ENCODE measurements at places on chromosomes 7 and 10.

DNA sequence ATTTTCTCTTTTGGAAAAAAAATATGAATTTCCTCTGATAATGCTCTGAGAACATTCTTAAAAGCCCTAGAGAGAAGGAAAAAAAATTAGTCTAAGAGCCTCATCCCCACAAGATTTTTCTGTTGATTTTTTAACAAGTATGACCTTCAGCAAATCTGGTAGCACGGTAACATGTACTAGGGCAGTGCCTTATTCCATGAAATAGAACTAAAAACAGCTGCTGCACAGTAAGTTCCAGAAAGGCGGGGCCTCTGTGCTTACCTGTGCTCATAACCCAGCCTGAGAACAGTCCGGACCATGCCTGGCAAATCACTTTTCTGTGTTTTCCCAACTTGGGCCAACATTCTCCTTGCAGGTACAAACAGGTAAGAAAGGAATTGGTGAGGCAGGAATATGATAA lies 519.1 kb upstream of the AKR1E2 start:
- DNase-seq: no peak

DNA sequence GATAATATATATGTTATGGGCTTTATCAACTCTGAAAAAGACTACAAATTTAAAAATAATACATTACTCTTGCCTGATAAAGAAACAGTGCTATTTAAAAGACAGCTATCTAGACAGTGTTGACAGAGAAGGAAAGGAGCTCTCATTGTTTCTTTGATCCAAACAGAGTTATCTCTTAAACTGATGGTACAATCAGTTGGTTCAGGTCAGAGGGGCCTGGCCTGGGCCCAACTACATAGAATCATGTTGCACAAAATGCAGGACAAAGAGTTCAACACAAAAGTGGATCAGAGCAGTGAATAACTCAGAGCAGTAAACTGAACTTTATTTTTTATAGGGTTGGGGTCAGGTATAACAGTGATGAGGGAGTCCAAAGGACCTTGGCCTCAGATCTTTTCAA lies 33.8 kb upstream of the SEMA3D start:
- no peak for DNase-seq

DNA sequence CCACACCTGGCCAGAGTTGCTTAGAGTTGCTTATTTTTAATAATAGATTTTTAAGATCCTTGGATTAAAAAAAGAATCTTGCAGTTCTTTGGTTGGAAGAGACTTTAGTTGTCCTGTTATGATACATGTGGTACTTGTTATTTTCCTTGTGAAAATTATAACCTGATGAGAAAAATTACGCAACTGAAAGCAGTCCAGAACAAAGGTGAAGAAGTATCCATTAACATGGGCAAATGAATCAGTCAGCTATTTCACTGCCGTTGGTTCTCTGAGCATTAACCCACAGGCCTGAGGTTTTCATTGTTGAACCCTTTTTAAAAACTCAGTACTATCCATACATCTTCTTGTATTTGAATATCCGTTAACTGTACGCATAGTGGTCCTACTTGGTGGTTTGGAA lies 68.2 kb downstream of the GALNT11 start:
- no peak for DNase-seq

GRCh38 chr10:87659571-87660483 lies at the start of gene PAPSS2:
Gene PAPSS2 (plus strand): TSS chr10:87659878. CDS start chr10:87659982, 104 bp downstream.
- peak; percentile 6 for DNase-seq

GRCh38 chr10:116669832-116670644 lies 49.3 kb downstream of the PNLIPRP2 start:
- DNase-seq: no peak

- no peak for DNase-seq
Measured at GRCh38 chr10:43177595-43177994, 39.4 kb downstream of the CSGALNACT2 start.

GRCh38 chr7:115009736-115010440 lies 88.0 kb downstream of the MDFIC start:
- no peak for DNase-seq

GRCh38 chr7:15326044-15326644 lies 235.7 kb downstream of the AGMO start:
- DNase-seq: no peak

DNA sequence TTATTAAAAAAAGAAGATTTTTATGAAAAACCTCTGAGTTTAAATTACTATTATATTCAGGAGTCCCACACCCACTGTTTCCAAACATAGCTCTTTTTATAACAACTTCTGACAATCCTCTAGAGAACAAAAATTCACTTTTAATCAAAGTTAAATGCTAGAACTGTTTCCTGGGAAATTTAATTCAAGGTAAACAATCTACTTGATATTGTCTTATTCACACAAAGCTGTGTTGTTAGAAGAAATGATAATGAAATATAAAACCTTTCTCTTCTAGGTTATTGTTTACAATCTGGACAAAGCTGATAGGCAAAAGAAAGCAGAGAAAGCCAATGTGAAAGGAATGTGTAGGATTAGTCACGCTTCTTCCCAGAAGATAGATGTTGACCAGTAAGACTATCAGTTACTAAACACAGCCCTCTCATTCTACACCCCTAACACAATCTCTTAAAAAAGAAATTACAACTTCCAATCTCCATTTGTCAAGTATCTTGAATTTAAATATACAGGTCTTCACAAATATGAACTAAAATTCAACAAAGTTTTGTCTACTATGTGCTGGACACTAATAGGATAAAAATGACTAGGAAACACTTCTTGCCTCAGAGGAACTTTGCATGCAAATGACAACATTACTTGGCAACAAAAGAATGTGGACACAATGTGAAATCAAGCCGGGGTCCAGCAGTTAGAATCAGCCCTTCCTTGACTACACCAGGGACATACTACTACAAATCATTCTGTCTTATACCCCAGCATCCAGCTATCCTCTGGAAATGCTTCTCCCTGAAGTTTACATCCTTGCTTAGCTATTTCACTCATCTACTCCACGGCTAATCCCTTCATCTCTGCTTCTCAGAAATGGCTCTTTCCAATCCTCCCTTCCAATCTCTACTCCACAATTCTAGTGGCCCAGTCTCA lies 123.7 kb downstream of the IMMP2L start:
- DNase-seq: no peak

DNA sequence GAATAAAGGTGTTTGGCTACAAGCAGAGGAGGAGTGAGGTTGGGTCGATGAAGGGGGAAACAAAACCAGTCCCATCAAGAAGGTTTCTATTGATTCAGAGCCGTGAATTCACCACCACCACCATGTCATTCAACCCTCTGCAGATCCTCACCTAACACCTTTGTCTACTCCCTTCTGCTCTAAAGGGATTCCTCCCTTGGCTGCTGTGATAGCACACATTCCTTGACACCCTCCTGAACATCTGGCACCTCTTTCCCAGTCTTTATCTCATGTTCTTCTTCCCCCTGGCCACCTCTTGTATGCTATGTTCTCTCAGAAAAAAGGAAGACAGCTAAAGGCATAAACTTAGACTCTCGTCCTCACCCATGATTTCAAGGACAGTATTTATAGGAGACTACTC lies 318.0 kb downstream of the GPAM start:
- DNase-seq: no peak

DNA sequence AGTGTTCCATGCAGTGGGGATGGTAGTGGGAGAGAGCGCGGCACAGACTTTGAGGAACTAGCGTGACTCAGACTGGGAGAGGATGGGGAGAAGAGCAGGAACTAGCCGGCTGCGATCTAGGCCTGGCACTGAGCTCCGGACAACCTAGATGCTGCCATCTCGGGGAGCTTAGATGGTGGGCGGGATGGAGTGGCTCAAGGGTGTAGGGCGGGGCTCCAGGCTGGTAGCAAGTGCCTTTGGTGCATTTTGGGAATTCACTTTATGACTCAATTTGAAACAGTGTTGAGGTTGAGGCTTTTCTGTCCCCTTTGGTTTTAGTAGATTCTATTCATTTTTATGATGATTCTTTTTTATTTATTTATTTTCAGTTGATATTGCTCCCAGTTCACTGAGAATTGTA lies 185.3 kb upstream of the GPR26 start:
- no peak for DNase-seq

- DNase-seq: no peak
Measured at GRCh38 chr7:156437021-156437614, 203.5 kb upstream of the RNF32 start.

DNA sequence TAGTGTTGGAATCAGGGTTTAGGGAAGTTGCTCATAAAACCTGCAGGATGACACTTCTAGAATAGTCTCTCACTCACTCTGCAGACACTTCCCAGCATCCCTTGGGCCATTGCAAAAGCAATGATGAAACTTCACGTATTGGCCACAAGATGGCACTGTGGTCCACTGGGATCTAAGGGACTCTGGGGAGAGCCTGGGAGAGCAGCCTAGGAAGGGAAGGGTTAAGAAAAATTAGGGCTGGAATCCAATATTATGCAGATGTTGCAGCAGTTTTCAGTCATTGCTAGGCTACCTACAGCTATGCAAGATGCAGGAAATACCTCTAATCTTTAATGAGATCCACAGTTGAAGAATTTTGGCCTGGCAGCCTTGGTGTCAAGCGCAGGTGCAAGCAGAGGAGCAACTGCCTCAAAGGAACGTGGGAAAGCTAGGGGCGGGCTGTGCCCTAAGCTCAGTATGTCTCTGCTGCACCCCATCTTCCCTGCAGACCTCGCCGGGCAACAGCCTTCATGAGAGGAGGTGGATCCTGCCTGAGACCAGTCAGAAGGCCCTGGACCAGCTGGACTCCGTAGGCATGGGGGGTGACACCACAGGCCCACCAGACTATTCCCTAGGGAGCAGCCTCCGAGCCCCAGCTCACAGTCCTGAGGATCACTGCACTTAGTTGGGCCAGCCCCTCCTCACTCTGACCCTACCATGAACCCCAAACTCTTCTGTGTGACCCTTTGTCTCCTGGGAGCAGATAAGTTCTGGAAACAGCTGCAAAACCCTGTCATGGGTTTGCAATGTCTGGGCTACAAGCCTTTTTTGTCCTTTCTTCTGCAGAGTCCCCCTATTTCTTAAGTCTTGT lies 127.9 kb upstream of the PRSS58 start:
- DNase-seq: peak; percentile 48

DNA sequence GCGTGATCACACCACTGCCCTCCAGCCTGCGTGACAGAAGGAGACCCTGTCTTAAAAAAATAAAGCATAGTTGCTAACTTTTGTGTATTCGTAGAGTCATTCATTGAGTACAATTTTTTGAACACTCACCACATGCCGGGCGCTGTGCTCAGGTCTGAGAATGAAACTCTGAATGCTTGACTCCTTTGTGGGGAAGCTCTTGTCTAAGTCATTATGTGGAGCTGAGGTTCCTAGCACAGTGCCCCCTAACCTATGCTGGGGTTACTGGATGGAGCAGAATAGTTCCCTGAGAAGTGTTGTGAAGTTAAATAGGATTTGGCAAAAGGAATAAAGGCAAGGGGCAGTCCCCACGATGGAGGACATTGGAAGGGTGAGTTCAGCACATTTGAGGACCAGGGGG lies 123.3 kb downstream of the CELF2 start:
- no peak for DNase-seq

GRCh38 chr10:93458821-93459257 lies 23.3 kb downstream of the MYOF start:
- no peak for DNase-seq

GRCh38 chr7:152899548-152900109 lies 140.1 kb downstream of the ACTR3B start:
- DNase-seq: no peak

- no peak for DNase-seq
Measured at GRCh38 chr7:30027740-30028215, 434 bp upstream of the PLEKHA8 start.

DNA sequence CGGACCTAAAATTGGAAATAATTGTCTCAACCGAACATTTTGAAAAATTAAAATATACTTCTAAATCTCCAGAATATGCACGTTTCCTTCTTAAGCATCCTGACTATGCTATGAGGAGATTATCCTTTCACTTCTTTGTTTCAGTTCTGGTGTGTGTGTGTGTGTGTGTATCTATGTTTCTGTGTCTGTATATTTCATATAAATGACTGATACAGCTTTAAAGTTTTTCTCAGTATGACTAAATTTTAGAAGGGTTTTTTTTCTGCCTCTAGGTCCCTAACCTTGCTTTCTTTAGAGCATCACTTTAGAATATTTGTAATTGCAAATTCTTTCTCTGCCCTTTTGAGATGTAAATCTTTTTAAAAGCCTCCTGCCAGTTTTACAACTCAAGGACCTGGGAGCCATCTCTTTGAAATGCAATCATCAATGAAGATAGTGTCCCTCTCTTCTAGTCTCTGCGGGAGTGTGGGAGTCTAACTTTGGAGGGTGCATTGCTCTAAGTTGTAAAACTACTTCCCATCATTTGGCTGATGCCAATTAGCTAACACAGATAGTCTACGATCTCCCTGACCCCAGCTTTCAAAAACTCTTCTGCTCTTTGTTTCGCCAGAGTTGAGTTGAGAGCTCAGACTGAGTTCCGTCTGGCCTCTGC lies 782.0 kb upstream of the ZWINT start:
- no peak for DNase-seq

DNA sequence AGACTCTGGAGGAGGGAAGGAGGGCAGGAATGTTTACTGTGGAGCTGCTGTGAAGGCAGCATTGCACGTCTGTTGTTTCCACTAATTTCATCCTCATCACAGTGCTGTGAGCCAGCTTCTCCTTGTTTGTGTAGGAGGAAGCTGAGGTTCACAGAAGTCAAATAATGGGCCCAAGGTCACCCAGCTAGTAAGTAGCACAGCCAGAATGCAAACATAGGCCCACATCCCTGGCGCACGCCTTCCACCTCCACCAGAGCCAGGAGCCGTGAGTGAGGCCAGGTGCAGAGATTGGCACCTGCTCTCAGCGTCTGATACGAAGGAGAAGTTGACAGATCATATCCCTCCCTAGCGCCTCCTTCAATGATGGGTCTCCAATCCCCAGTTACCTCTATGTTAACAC lies 93.6 kb downstream of the HTR5A start:
- no peak for DNase-seq

- DNase-seq: no peak
Measured at GRCh38 chr10:125936331-125936730, 40.0 kb downstream of the FANK1 start.

DNA sequence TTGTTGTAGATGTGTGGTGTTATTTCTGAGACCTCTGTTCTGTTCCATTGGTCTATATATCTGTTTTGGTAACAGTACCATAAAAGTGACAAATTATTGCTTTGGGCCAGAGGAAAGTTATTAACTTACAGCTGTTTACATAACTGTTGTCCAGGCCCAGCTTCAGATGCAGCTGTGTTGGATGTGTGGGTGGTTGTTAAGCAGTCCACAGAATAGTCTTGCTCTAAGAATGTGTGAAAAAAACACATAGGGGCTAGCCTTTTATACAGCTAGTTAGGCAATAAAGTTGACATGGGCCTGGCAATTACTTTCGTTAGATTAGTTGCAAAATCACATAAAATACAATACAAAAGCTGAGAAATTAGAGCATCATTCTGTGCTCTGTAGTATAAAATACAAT lies 31.9 kb downstream of the DLD start:
- DNase-seq: no peak

GRCh38 chr7:34501156-34501555 lies 156.9 kb upstream of the NPSR1 start:
- no peak for DNase-seq

DNA sequence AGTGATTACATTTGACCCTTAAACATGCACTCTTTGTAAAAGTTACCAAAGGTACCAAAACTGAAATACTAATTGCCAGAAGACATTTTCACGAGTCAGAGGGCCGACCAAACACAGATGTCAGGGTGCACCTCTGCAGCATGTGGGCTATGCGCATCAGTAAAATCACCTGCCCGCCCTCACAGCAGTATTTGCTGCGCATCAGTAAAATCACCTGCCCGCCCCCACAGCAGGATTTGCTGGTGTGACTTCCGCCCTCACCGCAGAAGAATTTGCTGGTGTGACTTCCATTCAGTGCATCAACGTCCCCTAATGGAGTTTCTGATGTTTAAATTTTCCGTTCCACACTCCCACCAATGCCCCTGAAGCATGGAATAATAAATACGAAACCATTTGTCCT lies 202.9 kb downstream of the PTPRN2 start:
- no peak for DNase-seq

All from stimulated activated CD4-positive, alpha-beta T cell treated with anti-CD3 and anti-CD28 coated beads, Interleukin-1b, Interleukin-23, amount 100 ng/mL, for 48 hours (primary cell).